H9 (cell line): ENCODE measurements at places on chromosomes 2 and 18.

DNA sequence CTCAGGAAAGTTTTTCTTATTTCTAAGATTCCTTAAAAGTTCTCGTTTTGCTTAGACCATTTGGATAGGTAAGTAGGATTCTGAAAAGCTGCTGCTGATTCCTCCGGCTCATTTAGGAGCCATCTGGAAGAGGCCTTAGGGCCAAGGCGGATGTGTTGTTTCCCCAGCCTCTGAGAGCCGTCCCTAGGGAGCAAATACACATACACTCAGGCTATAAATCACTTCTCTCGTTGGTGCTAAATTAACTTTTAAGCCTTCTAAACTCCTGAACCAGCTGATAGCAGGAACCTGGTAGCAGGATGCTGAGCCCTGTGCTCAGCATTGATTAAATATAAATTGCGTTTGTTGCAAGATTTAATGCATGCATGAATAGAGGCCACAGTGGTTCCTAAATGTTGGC lies 109.8 kb downstream of the ADCYAP1 start:
- DNase-seq: no peak

DNA sequence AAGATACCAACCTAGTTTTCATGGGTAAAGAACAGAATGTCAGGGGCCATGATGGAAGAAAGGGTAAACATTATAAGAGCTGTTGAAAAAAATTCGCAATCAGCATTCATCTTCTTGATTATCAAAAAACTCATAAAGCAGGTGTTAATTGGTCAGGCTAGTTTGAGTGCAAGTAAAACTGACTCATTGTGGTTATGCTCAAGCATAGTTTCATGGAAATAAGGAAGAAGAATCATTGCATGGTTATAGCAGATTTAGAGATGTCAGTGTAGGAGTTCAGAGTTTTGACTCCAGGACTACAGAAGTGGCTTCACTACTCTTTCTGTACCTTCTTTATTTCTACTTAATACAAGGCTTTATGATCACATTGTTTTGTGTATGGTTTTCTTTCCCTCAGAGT lies 26.9 kb upstream of the CDH19 start:
- DNase-seq: no peak

GRCh38 chr2:225821351-225821750 lies 421.8 kb downstream of the NYAP2 start:
- no peak for DNase-seq

- DNase-seq: no peak
Observed at GRCh38 chr2:219484343-219485200, 14.1 kb upstream of the GMPPA start.

DNA sequence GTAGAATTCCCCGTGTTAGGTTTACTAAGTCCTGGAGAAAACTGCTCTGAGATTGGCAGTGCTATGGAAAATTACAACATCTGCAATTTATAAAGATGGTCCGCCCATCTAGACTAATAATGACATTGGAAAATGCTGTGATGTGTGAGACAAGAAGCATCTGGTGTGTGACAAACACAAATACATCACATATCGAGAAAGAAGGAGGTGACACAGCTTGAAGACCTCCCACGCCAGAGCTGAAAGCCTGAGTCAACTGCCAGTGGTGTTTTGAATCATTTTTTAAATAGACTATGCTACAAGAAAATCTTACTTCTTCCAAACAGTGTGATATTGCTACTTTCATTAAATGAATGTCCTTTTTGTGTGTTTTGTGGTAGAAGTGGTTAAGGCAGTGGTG lies 8.6 kb upstream of the ANO7 start:
- DNase-seq: no peak

GRCh38 chr18:61549889-61550288 lies 216.7 kb downstream of the CDH20 start:
- DNase-seq: no peak
